ENCODE measurements at places on chromosomes 12 and 14. TPM values are rescaled to one million over a fixed set of nuclear protein-coding genes. Genes with fewer than 3 reads are reported as not detected.
A peak's percentile ranks its signal among the peaks of the same experiment; 100 is the strongest.

DNA sequence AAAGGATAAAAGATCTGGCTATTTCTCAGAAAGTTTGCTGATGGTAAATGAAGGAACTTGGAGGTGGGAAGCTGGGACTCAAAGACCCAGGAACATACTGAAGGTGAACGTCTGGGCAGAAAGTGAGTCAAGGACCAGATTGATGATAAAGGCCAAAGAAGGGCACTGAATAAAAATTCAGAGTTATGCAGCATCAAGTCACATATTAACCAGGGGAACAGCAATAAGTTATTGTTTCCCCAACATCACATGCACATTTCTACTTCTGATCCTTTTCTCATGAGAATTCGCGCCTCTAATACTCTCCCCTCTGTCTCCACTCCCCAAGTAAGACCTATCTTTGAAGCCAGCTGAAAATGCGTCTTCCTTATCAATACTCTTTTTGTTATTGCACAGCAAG, 71.8 kb upstream of the SLC35F4 start:
- no peaks in the 10 kb centered on the region for H3K36me3 ChIP-seq
- no peak for DNase-seq
- no peak overlapping the region for H3K4me3 ChIP-seq
- H3K27me3 ChIP-seq: peaks cover 3% of the 10 kb centered on the region

DNA sequence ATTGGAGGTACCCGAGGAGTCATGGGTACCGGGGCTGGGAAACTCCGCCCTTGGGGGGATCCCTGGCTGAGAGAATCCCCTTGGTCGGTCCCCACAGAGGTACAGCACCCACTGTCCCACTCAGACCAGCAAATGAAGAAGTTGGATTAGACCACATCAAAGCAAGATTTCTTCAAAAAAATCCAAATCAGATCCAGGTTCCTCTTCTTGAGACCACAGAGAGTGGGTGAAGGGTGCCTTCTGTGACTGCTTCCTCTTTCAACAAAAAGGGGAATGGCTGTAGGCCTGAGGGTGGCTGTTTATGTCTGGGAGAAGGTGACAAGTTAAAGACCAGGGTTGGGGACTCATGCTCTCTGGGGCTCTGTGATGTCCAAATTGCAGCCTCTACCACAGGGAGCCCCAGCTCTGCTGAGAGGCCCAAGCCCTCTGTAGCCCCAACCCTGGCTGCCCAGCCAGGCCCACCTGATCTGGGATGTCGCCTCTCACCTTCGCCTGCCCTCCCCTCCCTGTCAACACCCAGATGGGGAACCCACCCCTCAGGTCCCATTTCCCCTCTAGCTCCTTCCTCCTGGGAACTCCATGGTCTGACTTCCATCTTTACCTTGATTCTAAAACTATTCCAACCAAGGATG, 50.9 kb downstream of the ZFP36L1 start:
- no peak overlapping the region for H3K27ac ChIP-seq
- DNase-seq: no peak
- no peaks in the 10 kb centered on the region for H3K36me3 ChIP-seq
- H3K4me3 ChIP-seq: no peak overlapping the region
- H3K4me1 ChIP-seq: peaks cover 10% of the 10 kb centered on the region

DNA sequence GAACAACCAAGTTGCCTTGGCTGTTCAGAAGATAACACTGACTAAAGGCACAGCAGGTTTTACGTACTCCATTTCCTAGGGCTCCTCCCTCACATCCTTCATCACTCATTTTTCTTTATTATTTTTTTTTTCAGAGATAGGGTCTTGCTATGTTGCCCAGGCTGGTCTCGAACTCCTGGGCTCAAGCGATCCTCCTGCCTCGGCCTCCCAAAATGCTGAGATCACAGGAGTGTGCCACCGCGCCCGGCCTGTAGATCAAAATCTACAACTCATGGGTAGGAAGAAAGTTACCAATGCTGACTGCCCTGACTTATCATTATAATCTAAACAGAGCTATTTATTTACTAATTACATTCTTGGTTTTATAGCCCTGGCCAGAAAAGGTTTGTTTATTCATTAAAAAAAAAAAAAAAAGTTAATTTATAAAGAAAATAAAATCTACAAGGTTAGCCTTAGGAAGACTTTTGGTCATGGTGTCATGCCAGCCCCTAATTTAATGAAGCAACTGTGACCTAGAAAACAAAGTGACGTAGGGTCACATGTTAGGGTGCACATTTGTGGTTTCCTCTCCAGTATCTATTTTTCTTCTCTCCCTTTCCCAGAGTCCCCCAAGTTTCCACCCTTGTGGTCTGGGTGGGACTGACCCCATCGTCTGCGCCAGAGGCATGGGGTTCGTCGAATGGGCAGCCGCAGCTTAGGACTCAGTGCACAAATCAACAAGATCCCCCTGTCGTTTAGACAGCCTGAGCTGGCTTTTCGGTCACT, 19.0 kb upstream of the FOXN3 start:
- no peak overlapping the region for H3K4me3 ChIP-seq
- H3K4me1 ChIP-seq: peaks cover 33% of the 10 kb centered on the region
- no peaks in the 10 kb centered on the region for H3K27me3 ChIP-seq
- H3K27ac ChIP-seq: peak overlapping the region; percentile 58

NCAPD2 gene
- 167 TPM for total RNA-seq

DDN gene
- 1.4 TPM for total RNA-seq

- peaks cover 5% of the 10 kb centered on the region for H3K27me3 ChIP-seq
- no peaks in the 10 kb centered on the region for H3K36me3 ChIP-seq
- no peak overlapping the region for H3K27ac ChIP-seq
- DNase-seq: no peak
Observed at GRCh38 chr12:105983622-105984320, 155.0 kb downstream of the NUAK1 start.

CMKLR1 gene
- total RNA-seq: not detected

GRCh38 chr12:100554608-100555077, 18.8 kb upstream of the GAS2L3 start:
- H3K27me3 ChIP-seq: peaks cover 6% of the 10 kb centered on the region
- H3K27ac ChIP-seq: no peak overlapping the region
- no peaks in the 10 kb centered on the region for H3K36me3 ChIP-seq

DNA sequence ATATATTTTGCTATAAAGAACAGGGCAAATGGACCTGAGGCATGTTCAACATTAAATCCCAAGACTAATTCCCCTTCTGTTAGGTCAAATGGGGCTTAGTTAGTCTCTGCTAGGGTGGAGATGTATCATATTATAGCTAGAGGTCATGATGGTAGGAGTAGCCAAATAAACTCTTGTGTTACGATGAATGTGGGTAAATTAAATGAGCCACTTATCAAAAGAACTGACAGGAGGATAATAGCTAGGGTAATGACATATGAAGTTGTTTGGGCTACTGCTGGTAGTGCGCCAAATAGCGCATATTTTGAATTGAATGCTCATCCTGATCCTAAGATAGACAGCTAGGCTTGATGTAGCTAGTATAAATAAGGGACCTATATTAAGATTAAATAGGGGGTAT, 445.0 kb downstream of the GXYLT1 start:
- no peak overlapping the region for H3K27ac ChIP-seq
- H3K27me3 ChIP-seq: no peaks in the 10 kb centered on the region
- DNase-seq: no peak
- no peaks in the 10 kb centered on the region for H3K4me1 ChIP-seq

- H3K27me3 ChIP-seq: peaks cover 23% of the 10 kb centered on the region
- H3K36me3 ChIP-seq: no peaks in the 10 kb centered on the region
- no peak overlapping the region for H3K27ac ChIP-seq
- H3K4me1 ChIP-seq: peaks cover 14% of the 10 kb centered on the region
- no peak overlapping the region for H3K4me3 ChIP-seq
Observed at GRCh38 chr14:101123618-101124510, 220.3 kb upstream of the RTL1 start.

- H3K4me3 ChIP-seq: no peak overlapping the region
- H3K4me1 ChIP-seq: no peaks in the 10 kb centered on the region
- DNase-seq: no peak
- H3K36me3 ChIP-seq: no peaks in the 10 kb centered on the region
- no peak overlapping the region for H3K27ac ChIP-seq
- H3K27me3 ChIP-seq: peaks cover 3% of the 10 kb centered on the region
Observed at GRCh38 chr12:105897311-105897725, 241.4 kb downstream of the NUAK1 start.

STYK1 gene
- 0.46 TPM for total RNA-seq

DPF3 gene
- total RNA-seq: 1.3 TPM

DNA sequence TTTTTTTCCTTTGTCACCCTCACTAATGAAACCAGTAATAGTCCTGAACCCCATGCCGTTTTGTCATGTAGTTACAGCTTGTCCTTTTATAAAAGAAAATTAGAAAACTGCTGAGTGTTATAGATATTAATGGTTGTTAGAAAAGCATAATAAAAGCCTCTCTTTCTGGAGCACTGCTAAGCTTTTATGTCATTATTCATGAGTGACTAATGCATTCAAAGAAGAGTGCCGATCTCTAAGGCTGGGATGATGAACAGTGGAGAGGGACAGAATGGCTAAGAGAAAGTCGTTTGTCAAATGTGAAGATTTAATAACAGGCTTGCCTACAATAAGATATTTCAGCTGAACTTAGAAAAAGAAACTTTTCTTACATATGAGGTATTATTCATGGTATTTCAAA, 121.6 kb downstream of the MGAT4C start:
- H3K36me3 ChIP-seq: no peaks in the 10 kb centered on the region
- H3K4me3 ChIP-seq: no peak overlapping the region
- DNase-seq: no peak

GRCh38 chr12:15038137-15038536, 65.3 kb downstream of the PDE6H start:
- no peak for DNase-seq
- H3K4me3 ChIP-seq: no peak overlapping the region
- H3K36me3 ChIP-seq: no peaks in the 10 kb centered on the region
- H3K27me3 ChIP-seq: peaks cover 15% of the 10 kb centered on the region
- no peak overlapping the region for H3K27ac ChIP-seq
- H3K4me1 ChIP-seq: no peaks in the 10 kb centered on the region

- DNase-seq: no peak
- no peak overlapping the region for H3K27ac ChIP-seq
Observed at GRCh38 chr12:106709068-106709511, 65.4 kb upstream of the RIC8B start.

DNA sequence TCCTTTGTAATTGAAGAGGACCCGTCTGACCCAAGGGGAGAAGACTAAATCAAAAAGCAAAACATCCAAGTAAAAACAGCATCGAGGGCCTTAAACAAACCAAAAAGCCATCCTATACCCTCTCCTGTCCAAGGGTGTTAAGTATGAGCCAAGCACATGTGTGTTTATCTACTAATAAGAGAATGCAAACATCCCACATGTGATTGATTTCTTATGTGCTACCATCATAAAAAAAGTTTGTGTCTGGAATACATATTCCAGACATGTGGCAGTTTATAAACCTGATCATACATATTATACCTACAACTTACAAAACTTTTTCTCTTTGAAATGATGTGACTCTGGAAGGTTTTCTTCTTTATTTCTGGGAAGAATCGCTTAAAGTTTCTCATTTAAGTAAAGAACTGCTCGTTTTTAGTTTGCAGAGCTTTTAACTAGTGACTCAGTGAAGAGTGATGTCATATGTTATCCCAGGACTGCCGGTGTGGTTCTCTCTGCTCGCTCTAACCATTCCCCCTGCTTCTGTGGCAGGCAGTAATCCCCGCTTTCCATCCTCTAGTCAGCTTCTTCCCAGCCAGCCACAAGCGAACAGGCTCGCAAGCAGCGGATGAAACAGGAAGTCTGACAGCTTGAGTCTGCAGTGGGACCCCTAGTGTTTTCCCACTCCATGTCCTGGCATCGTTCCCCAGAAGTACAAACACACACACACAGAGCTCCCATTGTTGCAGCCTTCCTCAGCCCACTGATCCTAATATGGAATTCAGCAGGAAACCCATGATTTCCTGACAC, 431 bp upstream of the RHOJ start:
- H3K4me3 ChIP-seq: no peak overlapping the region
- peaks cover 23% of the 10 kb centered on the region for H3K27me3 ChIP-seq
- H3K36me3 ChIP-seq: no peaks in the 10 kb centered on the region
- no peak overlapping the region for H3K27ac ChIP-seq
- no peaks in the 10 kb centered on the region for H3K4me1 ChIP-seq

OR8S1 gene
- total RNA-seq: not detected

DNA sequence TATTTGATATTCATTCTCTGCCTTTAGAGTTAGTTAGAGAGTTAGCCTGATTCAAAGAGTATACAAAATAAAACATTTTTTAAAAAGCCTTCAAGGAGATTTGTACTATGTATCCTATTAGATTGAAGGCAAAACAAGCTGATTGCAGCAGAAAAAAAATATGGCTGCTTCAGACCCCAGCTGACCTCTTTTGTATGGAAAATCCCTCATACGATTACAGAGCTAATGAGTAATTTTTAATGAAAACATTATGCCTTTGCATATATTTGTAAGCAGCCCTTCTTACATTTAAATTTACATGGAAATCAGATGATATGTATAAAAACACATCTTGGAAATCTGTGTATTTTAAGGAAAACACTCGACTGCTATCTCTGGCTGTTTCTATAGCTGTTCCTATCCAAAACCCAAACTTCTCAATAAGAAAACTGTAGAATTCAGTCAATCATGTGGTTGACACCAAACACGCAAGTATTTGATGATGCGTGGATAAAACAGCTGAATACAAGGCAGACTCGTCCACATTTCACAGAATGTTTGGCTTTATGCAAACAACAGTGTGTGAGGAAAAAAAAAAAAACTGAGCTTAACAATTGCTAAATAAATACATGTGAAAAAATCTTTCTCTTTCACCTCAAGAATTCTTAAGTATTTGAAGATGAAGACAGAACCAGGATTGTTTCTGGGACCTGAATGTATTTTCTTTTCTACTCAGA, 275.3 kb downstream of the EGLN3 start:
- H3K4me1 ChIP-seq: no peaks in the 10 kb centered on the region
- no peak overlapping the region for H3K4me3 ChIP-seq
- H3K27me3 ChIP-seq: peaks cover 4% of the 10 kb centered on the region
- DNase-seq: no peak
- H3K36me3 ChIP-seq: no peaks in the 10 kb centered on the region

ACOT6 gene
- not detected for total RNA-seq

CFAP54 gene
- total RNA-seq: 0.52 TPM

- no peak overlapping the region for H3K4me3 ChIP-seq
- no peaks in the 10 kb centered on the region for H3K27me3 ChIP-seq
Observed at GRCh38 chr12:26627335-26627734, 205.7 kb downstream of the ITPR2 start.

- no peak for DNase-seq
- no peak overlapping the region for H3K4me3 ChIP-seq
- H3K27me3 ChIP-seq: peaks cover 35% of the 10 kb centered on the region
- H3K27ac ChIP-seq: no peak overlapping the region
Observed at GRCh38 chr12:3042394-3042793, 34.8 kb upstream of the TSPAN9 start.

DNA sequence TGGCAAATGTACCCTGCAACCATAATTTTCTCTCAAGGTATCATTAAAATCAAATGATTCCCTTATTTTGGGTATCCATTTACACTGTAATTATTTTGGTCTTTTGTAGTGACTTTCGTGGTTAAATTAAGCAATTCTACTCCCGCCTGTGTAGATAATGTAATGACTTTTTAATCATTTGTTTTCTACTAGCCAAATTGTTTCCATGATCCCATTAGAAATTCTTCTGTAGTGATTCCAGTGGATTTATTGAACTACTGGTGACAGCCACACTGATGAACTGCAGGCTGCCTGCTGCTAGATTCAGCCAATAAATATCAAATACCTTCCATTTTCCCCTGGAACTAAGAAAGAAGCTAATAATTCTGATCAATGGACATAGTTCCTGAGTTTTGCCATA, 96.0 kb downstream of the WIF1 start:
- DNase-seq: no peak
- H3K36me3 ChIP-seq: no peaks in the 10 kb centered on the region
- H3K4me3 ChIP-seq: no peak overlapping the region
- peaks cover 17% of the 10 kb centered on the region for H3K27me3 ChIP-seq
- H3K27ac ChIP-seq: no peak overlapping the region
- no peaks in the 10 kb centered on the region for H3K4me1 ChIP-seq

MYH6 gene
- total RNA-seq: not detected

GRCh38 chr12:38788106-38788505, 117.3 kb downstream of the CPNE8 start:
- H3K4me3 ChIP-seq: no peak overlapping the region
- peaks cover 17% of the 10 kb centered on the region for H3K36me3 ChIP-seq
- no peak for DNase-seq
- no peak overlapping the region for H3K27ac ChIP-seq
- H3K27me3 ChIP-seq: no peaks in the 10 kb centered on the region

All from activated naive CD8-positive, alpha-beta T cell treated with anti-CD3 and anti-CD28 coated beads for 36 hours (primary cell).